Activated T-helper 2 cell treated with anti-CD3 and anti-CD28 coated beads, Interferon-gamma antibody, Interleukin-2, Interleukin-4, amounts not matched to agents 10 μg/mL and 5 μg/mL and 100 μg/mL, durations not matched to agents 14 hours and 24 hours and 36 hours (primary cell): ENCODE measurements at places on chromosomes 1 and 21.

DNA sequence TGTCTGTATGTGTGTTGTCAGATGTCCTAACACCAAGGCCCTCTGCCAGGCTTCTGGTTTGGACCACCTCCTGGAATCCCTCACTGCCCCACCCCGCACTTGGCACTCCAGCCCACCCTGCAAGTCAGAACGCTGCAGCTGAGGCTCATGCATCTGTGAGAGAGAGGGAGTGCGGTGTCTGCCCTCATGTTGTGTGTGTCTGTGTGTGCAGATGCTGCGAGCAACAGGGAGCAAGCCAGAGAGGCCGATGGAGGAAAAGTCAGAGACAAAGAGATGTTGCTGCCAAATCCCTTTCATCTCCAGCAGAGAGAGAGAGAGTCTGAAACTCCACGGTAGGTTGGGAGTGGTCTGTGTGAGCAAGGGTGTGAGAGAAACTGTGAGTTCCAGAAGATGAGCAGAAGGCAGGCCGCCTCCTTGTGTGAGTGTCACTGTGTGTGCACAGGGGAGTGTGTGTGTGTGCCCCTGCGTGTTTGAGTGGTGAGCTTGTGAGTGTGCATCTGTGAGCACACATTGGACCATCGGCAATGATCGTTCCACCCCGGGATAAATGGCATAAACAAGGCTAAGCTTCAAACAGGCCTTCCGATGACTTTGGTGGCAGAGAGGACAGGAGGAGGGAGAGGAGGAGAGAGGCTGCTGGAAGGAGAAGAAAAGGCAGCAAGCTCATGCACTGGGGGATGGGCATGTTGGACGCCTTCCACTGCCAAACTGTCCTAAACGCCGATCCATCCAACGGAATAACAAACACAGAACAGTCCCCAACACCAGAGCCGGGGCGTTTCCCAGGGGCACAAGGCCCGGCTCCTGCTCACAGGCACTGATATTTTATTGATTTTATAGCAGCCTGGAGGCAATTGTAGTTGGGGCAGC is 99.2 kb upstream of the GRIK3 start:
- no peaks in the 10 kb centered on the region for H3K36me3 ChIP-seq
- H3K4me3 ChIP-seq = no peak overlapping the region
- no peak overlapping the region for H3K27ac ChIP-seq
- H3K4me1 ChIP-seq = no peaks in the 10 kb centered on the region

GRCh38 chr1:179206812-179207211 is 22.7 kb downstream of the ABL2 start:
- peaks cover under 1% of the 10 kb centered on the region for H3K36me3 ChIP-seq
- H3K4me1 ChIP-seq = peaks cover 12% of the 10 kb centered on the region
- H3K4me3 ChIP-seq = no peak overlapping the region
- no peak overlapping the region for H3K27ac ChIP-seq

DNA sequence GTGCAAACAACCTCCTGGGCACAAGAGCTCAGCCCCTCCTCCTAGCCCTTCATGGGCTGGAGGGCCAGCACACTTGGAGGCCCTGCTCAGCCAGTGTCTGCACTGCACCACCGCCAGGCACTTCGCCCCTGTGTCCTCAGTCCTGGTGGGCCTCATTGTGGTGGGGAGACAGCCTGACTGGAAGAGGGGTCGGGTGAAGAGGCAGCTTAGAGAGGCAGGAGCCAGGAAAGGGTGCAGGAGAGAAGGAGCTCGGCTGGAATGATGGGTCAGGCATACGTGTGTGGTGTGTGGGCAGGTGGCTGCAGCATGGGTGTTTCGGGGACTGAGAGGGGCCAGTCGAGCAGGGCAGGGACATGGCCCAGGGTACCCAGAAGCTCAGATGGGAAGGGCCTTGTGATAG is 4.1 kb downstream of the WNT3A start:
- peaks cover 5% of the 10 kb centered on the region for H3K4me1 ChIP-seq
- peaks cover 34% of the 10 kb centered on the region for H3K27me3 ChIP-seq
- H3K36me3 ChIP-seq = no peaks in the 10 kb centered on the region
- no peak overlapping the region for H3K27ac ChIP-seq
- DNase-seq = no peak
- H3K4me3 ChIP-seq = no peak overlapping the region

DNA sequence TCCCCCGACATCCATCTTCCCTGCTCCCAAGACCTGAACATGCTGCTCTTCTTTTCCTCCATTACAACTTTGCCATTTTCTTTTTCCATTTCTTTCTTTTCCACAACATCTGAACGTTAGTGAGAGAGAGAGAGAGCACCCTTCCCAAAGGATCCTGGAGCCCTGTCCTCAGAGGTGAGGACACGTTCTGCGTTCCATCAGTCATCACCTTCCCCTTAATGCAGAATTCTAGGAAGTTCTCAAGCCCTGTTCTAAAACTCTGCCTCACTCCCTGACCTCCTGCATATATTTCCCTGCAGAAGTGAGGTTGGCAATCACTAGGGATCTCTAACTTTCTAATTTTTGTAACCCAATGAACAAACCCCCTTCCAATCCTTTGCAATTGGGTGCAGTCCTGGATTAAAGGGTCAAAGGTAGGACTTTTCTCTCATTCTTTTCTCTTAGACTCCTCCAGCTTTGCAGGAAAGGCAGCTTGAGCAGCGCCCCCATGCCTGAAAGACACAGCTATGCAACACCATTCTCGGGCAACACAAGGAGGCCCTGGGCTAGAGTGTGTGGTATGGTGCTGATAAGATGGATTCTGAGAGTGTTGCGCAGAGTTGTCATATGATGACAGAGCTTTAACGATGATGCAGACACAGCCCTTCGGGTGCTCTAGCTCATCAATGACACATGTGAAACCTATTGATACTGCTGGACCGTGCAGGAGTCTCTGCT is 59.2 kb upstream of the TNR start:
- H3K27ac ChIP-seq = no peak overlapping the region
- H3K36me3 ChIP-seq = no peaks in the 10 kb centered on the region
- no peak overlapping the region for H3K4me3 ChIP-seq
- H3K4me1 ChIP-seq = no peaks in the 10 kb centered on the region

DNA sequence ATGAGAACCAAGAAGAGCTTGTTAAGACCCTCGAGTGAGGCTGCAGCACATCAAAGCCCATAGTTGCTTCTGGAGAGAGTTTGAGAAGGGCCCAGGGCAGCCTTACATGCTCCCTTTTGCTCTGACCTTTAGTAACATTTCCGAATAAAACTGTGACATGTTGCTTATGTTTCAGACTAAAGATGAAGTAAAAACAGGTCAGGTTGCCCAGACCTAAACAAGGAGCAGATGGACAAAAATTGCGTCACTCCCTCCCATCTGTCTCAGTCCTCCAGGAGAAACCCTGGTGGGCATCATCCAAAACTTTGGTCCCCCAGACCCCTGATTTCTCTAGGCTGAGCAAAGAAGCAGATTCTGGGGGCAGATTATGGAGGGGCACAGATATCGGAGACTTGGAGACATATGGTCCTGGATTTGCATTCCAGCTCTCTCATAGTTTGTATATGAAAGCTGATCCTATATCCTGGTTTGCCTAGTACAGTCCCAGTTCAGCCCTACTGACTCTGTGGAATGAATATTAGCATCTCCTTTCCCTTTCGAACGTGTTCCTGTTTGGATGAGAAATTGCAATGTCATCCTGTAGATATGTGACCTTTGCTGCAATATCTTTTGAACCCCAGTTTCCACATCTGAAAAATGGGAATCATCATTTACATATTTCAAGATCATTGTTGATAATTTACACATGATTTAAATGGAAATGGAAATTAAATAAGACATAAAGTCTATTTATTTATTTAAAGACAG is 304.9 kb upstream of the USP24 start:
- no peak overlapping the region for H3K4me3 ChIP-seq
- H3K27ac ChIP-seq = no peak overlapping the region
- DNase-seq = no peak
- no peaks in the 10 kb centered on the region for H3K27me3 ChIP-seq

DNA sequence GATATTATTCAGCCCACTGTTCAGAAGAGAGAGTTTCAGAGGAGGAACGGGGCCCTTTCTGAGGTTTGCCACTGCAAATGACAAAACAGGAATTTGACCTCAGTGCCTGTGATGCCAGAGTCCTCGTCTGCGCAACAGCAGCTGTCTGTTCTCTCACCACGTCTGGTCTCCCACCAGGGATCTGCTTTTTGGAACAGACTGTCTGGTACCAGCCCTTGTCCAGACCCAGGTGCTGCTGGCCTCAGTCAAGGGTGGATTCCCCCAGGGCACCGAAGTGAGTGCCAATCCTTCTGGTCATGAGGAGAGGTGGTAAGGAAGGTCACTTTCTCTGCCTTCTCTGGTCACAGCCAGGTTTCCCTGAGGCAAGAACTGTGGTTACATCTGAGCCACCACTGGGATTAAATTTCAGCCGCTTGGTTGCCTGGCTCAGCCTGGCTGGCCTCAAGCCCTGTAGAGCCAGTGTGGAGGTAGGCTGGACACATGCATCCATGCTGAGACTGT is 2.3 kb upstream of the BCAN start:
- DNase-seq = no peak
- peaks cover 19% of the 10 kb centered on the region for H3K4me1 ChIP-seq
- H3K27me3 ChIP-seq = peaks cover 61% of the 10 kb centered on the region
- no peaks in the 10 kb centered on the region for H3K36me3 ChIP-seq

DNA sequence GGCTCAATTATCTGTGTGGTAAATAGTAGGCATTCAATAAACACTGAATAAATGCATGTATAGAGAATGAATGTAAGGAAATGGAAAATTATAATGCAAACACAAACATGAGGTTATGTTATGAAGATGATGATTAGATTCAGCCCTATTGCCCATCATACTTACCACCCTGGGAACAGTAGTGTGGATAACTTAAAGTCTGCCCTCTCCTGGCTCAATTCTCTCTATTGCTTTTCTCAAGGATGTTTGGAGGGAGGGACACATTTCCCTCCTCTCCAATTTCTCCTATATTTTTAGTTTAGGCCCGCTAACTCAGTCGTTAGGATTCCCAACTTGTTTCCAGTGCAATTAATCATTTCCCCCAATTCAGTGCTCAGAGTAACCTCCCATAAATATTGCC is 101.5 kb upstream of the TNR start:
- no peak overlapping the region for H3K27ac ChIP-seq
- peaks cover 2% of the 10 kb centered on the region for H3K4me1 ChIP-seq
- H3K27me3 ChIP-seq = peaks cover 8% of the 10 kb centered on the region
- H3K36me3 ChIP-seq = no peaks in the 10 kb centered on the region

GRCh38 chr1:10788592-10789006 is 7.8 kb downstream of the CASZ1 start:
- H3K4me3 ChIP-seq = no peak overlapping the region
- H3K27me3 ChIP-seq = peaks cover 31% of the 10 kb centered on the region
- no peaks in the 10 kb centered on the region for H3K36me3 ChIP-seq
- no peak for DNase-seq

DNA sequence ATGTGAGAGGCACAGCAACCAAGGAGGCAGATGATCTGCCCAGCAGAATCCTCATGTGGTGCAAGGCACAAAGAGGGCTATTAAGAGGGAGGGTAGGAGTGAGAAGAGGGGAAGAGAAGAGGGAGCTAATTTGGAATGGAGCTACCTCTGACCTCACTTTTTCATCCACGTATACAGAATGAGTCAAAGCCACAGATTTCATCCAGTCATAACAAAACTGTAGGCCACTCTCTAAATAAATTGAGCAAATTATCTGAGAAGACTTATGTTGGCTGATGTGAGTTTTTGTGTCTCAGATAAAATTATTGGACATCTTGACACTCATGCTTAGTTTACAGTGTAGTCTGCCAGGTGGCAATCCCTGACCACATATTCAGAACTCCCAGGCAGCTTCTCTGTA is 325.6 kb downstream of the TTLL7 start:
- no peaks in the 10 kb centered on the region for H3K36me3 ChIP-seq
- peaks cover 1% of the 10 kb centered on the region for H3K27me3 ChIP-seq
- DNase-seq = no peak
- no peak overlapping the region for H3K27ac ChIP-seq
- H3K4me3 ChIP-seq = no peak overlapping the region

DNA sequence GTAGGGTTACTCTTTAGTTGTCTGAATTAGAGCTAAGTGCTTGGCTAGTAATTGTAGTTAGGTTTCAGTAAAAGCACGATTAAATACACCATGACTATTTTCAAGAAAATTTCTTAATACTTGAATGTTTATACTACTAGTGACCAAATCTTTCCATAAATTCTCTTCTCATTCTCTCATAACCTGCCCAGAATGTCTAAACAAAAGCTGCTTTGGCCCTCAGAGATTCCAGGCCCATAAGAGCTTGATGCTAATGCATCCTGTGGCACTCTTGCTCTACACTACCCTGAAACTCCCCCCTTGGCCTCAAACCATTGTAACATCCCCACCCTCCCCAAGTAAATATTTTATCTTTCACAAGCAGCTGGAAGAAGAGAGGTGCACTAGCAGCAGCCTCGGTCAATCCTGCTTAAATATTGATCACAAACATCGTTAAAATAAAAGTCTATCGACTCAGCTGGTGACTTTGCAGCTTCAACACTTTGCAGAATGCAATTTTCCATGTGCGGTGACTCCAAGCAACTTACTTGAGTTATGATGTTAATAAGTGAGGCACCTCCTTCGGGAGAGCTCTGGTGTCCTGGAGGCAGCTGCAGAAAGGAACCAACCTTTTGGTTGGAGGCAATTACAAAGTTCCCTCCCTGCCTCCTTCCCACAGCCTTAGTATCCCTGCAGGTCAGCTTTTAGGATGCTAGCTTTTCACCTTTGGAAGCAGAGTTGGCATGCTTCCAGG is 315.6 kb upstream of the PLXNA2 start:
- no peaks in the 10 kb centered on the region for H3K4me1 ChIP-seq
- no peak overlapping the region for H3K27ac ChIP-seq
- H3K27me3 ChIP-seq = no peaks in the 10 kb centered on the region
- H3K4me3 ChIP-seq = no peak overlapping the region

- DNase-seq = no peak
- H3K27ac ChIP-seq = peak overlapping the region; percentile 33
- peaks cover 15% of the 10 kb centered on the region for H3K4me1 ChIP-seq
- peaks cover 86% of the 10 kb centered on the region for H3K36me3 ChIP-seq
- no peak overlapping the region for H3K4me3 ChIP-seq
These were observed 128.3 kb downstream of the MACF1 start for GRCh38 chr1:39332828-39333227.

DNA sequence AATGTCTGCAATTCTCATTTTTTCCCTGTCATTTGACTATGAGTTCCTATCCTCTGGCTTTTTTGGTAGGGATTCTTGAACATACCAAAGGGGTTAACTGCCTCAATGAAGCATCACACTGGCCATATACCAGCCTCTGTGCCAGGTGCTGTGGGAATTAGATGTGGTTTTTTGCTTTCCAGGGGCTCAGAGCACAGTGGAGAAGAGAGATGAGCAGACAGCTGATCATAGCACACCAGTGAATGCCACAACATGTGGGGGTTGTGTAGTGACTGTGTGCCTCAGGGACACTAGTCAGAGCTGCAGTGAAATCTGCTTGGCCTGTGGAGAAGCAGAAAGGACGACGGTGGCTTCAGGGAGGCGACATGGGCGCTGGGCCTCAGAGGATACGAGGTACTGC is 30.8 kb downstream of the HLX start:
- peaks cover 9% of the 10 kb centered on the region for H3K4me1 ChIP-seq
- no peak overlapping the region for H3K27ac ChIP-seq
- DNase-seq = no peak
- H3K27me3 ChIP-seq = no peaks in the 10 kb centered on the region
- H3K4me3 ChIP-seq = no peak overlapping the region
- H3K36me3 ChIP-seq = no peaks in the 10 kb centered on the region
